Substantia nigra (tissue), 51 donors: ENCODE measurements at places on chromosomes 3 and 15.

- DNase-seq: no peak
These were observed at the start of gene FGF7 for GRCh38 chr15:49423021-49423420. Gene FGF7 (plus strand): TSS chr15:49423242. CDS start chr15:49424298, 1,056 bp downstream.

- no peak for DNase-seq
These were observed 164.3 kb upstream of the NUDT16 start for GRCh38 chr3:131217296-131217741.

DNA sequence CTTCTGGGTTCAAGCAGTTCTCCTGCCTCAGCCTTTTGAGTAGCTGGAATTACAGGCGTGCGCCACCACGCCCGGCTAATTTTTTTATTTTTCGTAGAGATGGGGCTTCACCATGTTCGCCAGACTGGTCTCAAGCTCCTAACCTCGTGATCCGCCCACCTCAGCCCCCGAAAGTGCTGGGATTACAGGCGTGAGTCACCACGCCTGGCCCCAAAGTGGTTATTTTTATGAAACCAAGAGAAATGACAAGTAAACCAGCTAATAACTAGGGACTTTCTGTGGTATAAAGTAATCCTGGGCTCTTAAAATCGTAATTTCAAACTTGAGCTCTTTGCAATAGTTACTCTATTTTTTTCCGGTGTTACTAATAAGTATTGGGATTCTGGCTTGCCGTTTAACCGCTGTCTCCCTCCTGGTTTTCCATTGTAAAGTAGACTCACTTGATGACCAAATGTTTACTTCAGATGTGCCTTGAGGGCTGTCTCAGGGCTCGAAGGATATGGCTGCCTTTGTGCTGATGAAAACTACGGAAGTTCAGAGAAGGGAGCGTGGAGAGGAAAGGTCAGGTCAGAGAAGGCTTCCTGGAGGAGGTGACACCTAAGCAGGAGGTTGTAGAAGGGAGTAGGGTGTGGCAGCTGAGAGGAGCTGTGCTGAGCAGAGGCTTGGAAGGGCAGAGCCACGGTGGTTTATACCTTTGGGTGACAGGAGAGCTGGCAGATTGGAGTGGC lies 4.2 kb downstream of the ZSCAN2 start:
- DNase-seq: no peak

DNA sequence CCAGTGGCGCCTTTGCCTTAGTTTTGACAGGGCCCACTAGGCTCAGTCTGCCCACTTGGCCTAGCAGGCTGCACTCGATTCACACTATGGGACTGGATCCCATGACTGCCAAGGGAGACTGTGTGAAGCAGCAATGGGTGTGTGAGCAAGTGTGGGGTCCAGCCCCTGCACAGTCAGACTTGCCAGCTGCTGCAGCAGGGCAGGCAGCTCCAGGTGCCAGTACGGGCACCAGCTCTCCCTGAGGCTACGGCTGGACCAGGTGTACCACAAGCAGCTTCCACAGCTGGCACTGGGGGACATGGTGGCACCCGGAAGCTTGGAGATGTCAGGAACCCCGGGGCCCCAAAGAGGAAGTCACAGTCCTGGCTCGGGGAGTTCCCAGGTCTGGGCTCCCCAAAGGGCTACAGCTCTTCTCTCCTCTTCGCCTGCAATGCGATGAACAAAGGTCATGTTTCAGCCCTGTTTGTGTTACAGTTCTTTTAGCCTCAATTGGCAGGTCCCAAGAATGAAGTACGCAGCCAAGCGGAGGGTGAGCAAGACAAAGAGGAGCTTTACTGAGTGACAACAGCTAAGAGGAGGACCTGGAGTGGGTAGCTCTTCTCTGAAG lies 67.1 kb downstream of the PIK3CB start:
- no peak for DNase-seq

DNA sequence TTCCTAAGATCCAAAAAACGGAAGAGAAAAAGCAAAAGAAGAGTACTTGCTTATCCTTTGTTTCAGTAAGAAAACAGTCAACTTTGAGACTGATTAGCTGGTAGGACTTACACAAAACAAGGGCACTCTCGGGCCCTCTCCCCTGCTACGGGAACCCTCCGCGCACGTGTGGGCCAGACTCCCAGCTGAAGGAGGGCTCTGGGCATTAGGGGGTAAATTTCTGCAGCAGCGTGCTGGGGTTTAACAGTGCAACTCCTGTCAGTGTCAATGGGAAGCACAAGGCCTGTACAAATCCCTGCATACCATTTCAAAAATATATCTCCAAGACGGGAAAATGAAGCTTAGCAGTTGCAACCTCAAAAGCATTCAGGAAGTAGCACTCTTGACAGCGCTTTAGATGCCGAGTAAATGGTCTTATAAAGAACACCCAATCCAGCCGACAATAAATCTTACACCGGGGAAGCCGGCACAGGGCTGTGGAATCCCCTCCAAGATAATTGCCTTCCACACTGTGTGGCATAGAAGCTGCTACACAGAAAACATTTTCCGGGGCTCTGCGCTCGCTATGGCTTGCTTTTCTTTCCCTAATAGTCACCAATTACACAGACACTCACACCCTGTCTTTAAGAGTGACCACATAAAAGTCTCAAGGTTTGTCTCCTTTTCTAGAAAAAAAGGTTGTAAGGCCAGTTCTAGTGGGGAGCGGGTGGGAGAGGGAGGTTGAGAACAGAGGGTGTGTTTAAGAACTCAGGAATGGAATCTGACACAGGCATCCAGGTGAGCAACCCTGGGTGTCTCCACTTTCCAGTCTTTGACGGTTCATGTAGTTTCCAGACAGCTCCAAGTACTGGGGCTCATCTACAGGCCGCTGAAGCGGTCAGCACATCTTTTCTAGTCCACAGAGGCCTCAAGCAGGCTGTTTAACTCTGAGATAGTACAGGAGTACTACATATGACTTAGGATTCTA lies 512.7 kb downstream of the FOXP1 start:
- no peak for DNase-seq

DNA sequence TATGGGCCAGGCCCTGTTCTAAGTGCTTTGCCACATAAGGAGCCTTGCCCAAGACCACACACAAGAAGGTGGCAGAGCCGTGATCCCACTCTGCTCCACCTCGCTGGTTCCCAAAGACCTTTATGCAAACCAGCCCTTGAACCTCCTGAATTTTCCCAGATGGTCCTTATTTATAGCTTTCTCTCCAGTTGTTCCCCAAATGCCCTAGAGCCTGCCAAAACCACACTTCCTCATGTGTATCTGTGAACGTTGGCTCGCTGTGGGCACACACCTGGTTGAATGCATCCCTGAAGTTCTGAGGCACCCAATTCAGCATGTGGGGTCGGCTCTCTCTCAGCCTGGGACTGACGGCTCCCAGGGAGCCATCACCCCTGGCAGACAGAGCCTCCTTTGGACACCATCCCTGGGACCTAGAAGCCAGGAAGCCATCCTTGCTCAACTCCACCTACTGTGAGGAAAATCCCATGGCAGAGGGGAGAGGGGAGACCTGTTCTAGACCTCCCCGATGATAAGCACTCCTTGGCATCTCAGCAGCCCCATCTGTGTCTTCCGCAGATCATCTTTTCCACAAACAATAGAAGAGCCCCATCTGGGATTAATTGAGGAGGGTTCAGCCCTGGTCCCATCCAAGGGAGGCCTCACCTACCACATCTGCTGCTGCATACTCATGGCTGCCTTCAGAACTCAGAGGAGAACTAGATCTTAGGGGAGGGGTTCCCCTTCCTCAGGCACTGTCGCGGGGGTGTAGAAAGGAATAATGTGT lies 42.3 kb upstream of the LIMD1 start:
- no peak for DNase-seq

DNA sequence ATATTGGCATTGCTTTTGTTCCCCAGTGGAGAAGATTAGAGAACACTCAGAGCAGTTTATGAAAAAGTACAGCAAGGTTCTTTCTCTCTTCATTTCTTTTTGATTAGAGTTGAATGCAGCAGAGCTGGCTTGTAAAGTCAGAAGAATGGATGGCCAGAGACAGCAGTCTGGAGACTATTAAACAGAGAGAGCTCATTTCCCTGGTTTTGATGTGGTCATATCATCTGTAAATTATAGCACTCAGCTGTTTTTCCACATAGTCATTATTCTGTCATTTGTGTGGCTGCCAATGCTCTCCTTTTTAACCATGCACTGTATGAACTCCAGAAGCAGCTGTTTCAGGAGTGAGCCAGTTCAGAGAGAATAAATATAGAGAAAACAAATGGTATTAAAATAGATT lies 177.4 kb upstream of the CRBN start:
- no peak for DNase-seq

DNA sequence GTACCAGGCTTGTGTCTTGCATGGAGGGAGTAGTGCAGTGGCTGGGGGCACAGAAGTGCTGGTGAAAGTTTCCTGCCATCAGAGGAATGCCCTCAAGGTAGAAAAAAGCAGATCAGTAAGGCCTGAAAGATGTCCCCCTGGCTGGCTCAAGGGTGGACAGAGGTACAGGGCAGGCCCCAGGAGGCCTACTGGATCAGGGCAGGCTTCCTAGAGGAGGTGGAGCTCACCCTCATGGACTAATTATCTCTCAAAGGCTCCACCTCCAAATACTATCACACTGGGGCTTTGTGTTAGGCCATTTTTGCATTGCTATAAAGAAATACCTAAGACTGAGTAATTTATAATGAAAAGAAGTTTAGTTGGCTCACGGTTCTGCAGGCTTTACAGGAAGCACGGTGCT lies 7.8 kb downstream of the SPSB4 start:
- no peak for DNase-seq

GRCh38 chr15:51841406-51842040 lies 12.1 kb downstream of the TMOD3 start:
- DNase-seq: no peak

GRCh38 chr3:107884028-107884427 lies 206.8 kb downstream of the CD47 start:
- DNase-seq: no peak

DNA sequence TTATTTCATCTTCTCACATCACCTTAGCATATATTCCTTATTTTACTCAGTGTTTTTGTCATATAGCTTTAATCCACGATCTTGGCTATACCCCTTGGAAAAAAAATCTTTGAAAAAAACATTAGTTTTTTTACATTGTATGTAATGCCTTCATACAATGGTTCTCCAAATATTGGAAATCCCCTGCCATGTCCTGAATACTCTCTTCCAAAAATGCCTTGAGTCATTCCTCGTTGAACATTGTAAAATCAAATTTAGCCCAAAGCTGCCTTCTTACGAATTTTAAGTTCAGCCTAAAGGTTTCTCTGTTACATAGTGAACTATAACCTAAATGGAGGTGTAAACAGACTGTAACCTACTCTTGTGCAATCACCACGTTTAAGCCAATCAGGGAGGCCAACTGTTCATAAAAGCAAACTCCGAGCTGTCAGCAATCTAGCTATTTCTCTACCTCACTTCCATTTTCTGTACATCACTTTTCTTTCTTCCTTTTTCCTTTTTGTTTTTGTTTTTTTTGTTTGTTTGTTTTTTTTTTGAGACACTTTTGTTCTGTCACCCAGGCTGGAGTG lies 140.1 kb downstream of the ANXA2 start:
- DNase-seq: no peak

DNA sequence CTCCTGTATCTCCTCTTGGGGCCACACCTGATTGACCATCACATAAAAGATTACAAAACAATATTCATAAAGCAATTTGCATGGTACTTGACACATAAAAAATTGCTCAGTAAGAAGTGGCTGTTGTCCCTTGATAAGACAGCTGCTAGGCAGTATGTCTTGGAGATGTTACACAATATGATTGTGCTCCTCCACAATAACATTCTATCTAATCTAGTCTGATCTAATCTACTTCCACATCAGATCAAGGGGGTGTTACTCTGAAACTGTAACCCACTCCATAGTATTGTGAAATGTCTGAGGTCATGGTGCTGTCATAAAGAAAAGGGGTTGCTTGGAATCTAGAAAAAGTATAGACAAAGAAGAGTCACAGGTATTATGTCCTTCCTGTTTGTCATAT lies 23.4 kb upstream of the AQP9 start:
- no peak for DNase-seq
